ENCODE measurements at places on chromosomes 6 and 20.

GRCh38 chr20:22866812-22867341, 168.2 kb upstream of the SSTR4 start:
- DNase-seq, result no peak

- DNase-seq, result no peak
Measured at GRCh38 chr6:35049900-35050756, 91.0 kb downstream of the TCP11 start.

DNA sequence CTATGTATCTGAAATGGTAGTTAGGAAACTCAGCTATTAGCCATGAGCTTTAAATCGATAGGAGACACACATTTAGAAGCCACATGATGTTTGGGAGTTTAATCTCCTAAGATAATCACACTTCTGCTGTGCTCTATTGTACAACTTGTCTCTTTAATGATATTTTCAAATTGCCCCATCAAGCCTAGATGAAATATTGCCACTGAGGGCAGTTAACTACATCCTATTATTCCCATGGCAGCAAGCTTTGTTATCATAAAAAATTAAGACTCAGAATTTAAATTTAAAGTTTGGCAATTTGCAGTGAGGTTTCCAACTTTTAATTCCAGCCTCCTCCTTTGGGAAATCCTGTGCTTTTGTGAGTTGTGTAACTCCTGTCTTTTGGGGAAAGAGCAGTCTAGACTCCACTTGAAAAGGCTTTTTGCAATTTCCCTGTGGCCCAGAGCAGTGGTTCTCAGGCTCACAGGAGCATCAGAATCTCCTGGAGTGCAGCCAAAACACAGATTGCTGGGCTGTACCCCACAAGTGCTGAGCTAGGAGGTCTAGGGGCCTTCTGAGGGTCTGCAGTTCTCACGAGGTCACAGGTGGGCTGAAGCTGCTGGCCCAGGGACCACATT, 792.4 kb downstream of the QKI start:
- no peak for DNase-seq

- no peak for DNase-seq
Measured at GRCh38 chr6:43457643-43458042, 2.3 kb upstream of the DLK2 start.

DNA sequence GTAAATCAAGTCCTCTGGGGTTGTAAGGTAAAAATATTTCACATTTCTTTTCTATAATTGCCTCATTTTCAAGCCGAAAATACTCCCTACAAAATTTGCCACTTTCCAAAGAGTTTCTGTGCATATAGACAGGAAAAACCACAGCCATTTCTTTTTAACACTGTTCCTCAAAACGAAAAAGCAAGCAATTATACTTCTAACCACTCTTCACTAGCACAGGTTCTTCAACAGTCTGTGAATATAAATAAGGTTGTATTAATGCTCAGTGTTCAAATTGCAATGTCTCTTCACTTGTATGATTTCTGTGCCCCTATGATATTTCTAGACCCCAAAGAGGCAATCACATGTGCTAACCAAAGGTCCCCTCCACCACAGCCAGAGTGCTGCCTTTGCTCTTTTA, 206.0 kb downstream of the SIM1 start:
- DNase-seq, result no peak

- DNase-seq, result no peak
Measured at GRCh38 chr20:46652699-46653098, 1.4 kb upstream of the SLC13A3 start.

GRCh38 chr6:10014557-10014956, 400.3 kb downstream of the TFAP2A start:
- DNase-seq, result no peak
